CD4-positive, alpha-beta T cell treated with Interleukin-4 for 1 hour (primary cell): ENCODE measurements at places on chromosomes 12 and 14.

GRCh38 chr12:93904124-93904523, 226.9 kb downstream of the CRADD start:
- no peak for DNase-seq

- no peak for DNase-seq
These were observed 97.1 kb downstream of the SLC38A6 start for GRCh38 chr14:61077951-61078720.

- DNase-seq: no peak
These were observed 3.6 kb downstream of the SSTR1 start for GRCh38 chr14:38211255-38211735.

DNA sequence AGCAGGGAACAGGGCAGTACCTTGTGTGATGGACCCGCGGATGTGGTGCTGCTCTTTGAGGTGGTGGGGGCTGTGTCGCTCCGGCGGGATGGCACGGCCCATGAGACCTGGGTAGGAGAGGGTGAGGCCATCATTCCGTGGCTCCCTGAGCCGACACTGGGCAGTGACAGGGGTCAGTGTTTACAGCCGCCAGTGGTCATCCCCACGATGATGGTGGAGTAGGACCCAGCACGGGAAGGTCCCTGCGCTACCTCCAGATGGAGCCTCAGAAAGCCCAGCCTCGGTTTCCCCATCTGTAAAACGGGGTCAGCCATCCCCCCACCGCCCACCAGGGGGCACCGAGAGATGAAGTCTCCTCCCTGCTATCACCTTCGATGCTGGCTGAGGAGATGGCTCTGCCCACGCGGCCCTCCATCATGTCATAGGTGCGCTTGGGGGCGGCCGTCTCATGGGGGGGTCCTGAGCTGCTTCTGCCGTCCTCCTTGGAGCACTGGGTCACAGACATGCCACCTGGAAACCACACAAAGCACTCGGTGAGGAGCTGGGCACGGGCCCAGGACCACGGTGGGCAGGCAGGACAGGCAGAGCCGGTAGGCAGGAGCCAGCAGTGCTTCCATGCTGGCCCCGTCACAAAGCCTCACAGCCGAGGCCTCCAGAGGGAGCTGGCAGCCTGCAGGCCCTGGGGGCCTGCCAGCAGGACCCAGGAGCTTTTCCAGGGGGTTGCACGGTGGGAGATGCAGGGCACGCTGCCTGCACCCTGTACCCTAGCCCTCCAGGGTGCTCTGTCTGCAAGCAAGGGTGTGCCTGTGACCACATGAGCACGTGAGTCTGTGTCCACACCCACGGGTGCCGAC, 53.1 kb downstream of the RFLNA start:
- DNase-seq: peak; percentile 9

DNA sequence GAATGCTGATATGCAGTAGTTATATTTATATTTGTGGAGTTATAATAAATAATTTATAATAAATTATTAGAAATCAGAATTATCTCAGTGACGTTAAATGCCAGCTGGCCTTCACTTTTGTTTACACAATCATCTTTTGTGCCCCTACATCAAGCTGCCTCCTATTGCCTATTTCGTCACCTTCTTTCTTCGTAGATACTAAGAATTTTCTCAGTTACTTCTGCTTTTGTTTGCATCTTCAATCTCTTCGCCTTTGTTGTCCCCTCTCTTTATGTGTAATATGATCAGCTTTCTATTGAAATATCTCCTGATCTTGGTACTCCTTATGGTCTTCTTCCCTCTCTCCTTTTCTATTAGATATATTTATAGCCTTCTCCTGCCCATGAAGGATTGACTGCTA, 197.0 kb downstream of the ERC1 start:
- DNase-seq: no peak

DNA sequence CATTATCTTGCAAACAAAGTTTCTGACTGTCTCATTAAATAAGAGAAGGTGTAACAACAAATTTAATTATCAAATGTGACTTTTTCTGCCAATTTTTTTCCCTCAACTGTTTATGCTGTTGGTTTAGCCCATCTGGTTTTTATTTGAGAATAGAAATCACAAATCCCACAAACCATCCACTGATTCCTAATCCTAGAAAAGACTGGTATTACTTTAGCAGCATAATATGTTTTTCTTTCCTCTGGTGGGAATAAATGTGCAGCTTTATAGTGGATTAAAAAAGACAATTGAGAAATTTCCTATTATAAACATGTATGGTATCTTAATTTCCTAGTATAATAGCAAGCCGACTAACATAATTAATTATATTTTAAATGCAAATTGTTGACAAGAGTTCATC, 257.9 kb upstream of the FOXN3 start:
- no peak for DNase-seq

DNA sequence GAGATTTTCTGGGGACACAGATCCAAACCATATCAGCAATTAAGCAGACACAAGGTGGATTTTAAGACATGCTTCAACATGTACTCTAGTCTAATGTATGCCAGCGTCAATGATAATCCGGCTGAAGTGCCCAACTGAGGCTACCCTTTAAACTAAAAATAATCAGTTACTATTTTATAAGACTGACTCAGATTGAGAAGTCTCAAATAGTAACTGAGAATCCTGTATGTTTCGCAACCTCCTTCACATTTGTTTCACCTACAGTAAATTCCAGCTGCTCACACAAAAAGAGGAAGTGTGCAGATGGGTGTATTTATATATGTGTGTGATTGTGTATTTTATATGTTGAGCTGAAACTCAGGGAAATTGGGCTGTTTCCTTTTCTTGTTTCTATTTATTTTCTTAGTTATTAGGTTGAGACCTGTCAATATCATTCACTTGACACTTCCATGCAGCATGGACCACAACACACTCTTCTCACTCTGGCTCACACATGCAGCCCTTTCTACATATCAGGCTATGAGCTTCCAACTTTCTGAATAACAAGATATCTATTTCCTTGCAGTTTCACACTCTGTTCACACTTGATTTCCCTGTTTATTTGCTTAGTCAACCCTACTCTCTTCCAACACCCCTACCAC, 1224.9 kb upstream of the TMEM132C start:
- DNase-seq: no peak

GRCh38 chr12:68356060-68356695, 24.0 kb upstream of the MDM1 start:
- no peak for DNase-seq

DNA sequence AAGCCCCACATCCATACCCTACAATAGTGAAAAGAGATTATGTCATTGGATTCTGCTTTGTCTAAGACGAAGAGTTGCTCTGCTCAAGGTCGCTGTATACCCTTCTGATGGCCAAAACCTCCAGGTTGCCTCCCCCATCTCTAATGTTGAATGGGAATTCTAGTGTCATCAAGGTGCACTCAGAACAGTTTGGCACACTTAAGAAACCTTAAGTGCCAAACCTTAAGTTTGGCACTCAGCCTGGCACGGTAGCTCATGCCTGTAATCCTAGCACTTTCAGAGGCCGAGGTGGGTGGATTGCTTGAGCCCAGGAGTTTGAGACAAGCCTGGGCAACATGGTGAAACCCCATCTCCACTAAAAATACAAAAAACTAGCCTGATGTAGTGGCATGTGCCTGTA, 1245.6 kb upstream of the SEL1L start:
- DNase-seq: no peak

DNA sequence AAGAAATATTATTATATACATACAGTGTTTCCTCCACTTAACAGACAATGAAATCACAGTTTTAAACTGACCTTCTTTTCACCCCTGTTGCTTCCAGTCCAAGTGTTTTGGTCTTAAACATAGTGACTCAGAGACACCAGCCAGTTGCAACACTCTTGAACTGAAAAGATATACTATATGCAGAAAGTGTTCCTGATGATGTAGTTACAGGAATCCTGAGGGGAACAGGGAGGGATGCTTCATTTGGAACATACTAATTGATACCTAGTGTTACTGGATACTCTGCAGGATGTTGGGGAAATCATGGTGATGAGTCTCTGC, 420.8 kb downstream of the CCDC91 start:
- no peak for DNase-seq

GRCh38 chr12:77571127-77571526, 259.6 kb upstream of the NAV3 start:
- no peak for DNase-seq

DNA sequence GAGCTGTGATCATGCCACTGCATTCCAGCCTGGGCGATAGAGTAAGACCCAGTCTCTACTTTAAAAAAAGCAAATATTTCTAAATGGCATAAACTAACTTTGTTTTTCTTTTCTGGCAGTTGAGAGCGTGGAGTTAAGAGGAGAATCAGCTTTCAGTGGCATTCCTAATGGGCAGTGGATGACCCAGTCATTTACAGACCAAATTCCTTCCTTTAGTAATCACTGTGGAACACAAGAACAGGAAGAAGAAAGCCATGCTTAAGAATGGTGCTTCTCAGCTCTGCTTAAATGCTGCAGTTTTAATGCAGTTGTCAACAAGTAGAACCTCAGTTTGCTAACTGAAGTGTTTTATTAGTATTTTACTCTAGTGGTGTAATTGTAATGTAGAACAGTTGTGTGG, 21.2 kb downstream of the TDG start:
- DNase-seq: no peak

DNA sequence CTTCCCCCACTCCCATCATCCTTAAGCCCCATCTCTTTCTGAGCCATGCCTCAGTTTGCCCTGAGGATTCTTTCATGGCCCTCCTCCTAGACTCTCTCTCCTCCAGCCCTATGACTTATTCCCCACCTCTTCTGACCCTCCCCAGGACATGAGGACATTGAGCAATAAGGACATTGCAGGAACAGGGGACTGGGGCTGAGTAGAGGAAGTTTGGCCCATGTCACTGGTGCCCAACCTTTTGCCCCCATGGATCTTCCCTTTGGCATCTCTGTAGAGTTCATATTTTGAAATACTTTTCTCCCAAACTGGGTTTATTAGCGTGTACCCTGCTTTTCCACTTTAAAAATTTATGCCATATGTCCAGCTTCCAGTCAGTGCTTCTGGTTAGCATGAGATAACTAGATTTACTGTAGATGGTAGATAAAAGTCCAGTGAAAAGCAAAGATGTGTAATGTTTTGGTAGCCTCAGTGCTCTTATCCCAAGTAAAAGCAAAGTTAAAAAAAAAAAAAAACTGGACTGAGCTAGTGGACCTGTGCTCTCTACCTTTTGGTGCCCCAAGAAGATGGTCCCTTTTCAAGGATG, 6.1 kb upstream of the LRP1-AS start:
- DNase-seq: no peak

- DNase-seq: no peak
These were observed 201.7 kb downstream of the STXBP6 start for GRCh38 chr14:24848102-24848790.

- peak; percentile 21 for DNase-seq
These were observed 7.1 kb downstream of the SCNN1A start for GRCh38 chr12:6367969-6368892.

GRCh38 chr12:47218191-47218654, 138.5 kb upstream of the AMIGO2 start:
- peak; percentile 63 for DNase-seq

GRCh38 chr14:25351269-25351668, 301.3 kb upstream of the STXBP6 start:
- no peak for DNase-seq

GRCh38 chr12:2070440-2071045, 17.8 kb downstream of the CACNA1C start:
- no peak for DNase-seq

DNA sequence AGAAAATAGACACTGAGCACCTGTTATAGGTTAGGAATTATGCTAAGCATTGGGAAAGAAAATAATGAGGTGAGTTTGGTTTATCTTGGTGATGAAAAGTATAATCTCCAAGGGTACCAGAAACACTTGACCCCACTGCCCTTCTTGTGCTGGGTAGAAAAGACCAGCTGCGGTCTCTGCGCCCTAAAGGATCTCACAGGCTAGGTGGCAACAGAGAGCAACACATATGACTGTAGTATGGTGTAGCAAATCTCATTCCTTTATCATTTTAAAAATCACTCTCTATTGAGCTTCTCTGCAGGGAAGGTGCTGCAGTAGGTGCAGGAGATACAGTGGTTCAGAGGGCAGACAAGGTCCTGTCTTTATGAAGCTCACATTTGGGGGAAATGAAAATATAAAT, 26.1 kb downstream of the NRXN3 start:
- no peak for DNase-seq

GRCh38 chr12:41162461-41162860, 25.7 kb upstream of the PDZRN4 start:
- DNase-seq: no peak

DNA sequence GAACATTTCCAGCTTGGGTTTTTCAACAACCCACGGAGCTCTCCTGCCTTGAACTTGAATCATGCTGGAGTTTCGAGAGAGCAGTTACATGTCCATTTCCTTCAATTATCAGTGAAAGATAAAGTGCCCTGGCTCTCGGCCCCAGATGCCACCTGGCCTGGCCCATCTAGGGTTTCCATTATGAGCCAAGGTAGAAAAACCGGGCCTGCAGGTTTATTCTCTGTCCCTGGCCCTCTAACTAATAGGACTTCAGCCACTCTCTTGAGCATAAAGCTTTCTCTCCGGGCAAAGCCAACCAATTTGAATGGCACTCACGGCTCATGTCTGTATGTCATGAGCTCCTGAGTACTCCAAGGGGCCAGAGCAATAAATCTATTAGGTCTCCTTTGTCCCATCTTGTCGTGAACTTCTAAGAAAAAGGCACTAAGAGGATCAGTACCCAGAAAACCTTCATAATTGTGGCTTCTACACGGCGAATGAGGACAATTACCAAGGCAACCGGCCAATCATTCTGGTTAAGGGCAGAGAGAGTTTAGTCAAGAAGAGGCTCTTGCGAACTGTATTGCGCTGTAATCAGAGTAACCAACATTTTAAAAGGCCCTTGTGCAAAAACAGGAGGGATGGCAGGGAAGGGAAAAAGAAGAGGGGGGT, 392.3 kb downstream of the MED13L start:
- DNase-seq: no peak

DNA sequence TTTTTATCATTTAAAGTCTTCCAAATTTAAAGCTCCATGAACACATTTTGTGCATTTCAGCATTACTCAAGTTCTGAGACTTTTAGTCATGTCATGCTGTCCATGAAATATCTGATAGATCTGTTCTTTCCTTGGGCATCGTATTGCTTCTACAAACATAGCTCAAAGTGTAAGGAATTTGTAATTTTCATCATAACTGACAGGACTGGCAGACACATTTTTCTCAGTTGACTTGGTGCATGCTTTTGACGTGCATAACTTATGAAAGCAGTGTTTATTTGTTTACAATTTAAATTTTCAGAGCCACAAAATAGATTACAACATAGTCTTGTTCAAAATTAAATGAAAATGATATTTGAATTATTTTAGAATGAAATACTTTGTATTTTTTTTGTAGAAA, 812.1 kb upstream of the NOVA1 start:
- DNase-seq: no peak
